HFFc6 (cell line): ENCODE measurements at places on chromosomes 5 and 9.

GRCh38 chr9:108780942-108781734 lies 74.6 kb downstream of the ACTL7B start:
- no peak for DNase-seq

DNA sequence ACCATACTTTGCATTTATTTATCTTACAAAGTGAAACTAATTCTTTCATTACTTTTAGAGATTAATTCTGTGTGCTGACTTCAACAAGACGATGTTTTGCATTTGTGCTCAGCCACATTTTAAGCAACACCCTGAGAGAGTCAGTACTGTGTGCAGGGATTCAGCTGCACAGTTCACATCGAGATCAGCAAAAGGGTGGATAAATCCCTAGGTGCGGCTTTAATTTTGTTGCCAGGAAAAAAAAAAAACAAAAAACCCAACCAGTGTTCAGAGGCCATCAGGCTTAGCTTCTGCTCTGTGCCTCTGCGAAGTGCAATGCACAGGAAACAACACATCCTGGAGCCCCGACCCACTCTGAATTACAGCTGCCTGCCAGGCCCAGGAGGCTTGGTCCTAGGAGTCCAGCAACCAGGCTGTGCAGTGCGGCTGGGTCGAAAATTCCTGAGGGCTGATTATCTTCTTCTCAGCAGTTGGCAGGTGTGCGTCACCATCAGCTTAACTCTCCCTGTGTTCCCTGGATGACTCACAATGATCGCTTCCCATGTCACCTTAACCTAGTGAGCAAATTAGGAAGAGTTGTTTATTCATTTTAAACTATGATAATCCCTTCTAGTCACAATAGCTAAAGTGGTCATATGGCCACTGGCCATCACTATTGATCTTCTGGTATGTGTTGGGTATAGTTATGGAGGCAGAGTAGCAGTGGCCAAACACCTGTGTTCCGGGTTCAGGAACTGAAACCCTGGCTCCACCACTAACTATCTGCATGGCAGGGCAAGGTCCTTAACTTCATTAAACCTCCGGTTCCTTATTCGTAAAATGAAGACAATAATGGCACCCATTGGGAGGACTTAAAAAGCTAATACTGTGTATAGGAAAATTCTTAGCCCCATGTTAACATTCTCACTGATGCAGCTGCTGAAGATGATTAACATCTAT lies 31.2 kb upstream of the NDUFB6 start:
- peak; percentile 26 for DNase-seq

- no peak for DNase-seq
These were observed 14.1 kb upstream of the LURAP1L start for GRCh38 chr9:12760758-12761157.

DNA sequence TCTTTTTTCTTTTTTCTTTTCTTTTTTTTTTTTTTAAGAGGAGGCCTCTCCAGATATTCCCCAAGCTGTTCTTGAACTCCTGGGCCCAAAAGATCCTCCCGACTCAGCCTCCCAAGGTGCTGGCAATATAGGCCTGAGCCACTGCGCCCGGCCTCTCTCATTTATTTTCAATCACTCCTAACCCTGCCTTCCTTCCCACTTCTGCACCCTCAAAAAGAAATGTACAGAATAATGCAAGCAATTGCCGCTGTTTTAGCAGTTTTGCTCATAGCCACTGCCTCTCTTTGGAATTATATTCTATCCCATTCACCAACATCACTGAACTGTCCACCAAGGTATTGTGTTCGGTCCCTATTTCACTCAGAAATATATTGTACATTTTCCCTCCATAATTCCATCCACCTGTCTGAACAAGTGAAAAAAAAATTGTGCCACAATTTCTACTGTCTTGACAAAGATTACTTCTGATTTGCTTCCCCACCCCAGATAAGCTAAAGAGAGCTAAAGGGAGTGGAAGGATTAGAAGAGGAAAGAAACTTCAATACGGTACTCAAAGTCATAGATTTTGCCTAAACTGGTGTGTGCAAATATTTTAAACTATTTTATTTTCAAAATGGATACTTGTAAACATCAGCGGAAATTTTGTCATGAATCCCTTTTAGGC lies 1.9 kb downstream of the FNBP1 start:
- no peak for DNase-seq

DNA sequence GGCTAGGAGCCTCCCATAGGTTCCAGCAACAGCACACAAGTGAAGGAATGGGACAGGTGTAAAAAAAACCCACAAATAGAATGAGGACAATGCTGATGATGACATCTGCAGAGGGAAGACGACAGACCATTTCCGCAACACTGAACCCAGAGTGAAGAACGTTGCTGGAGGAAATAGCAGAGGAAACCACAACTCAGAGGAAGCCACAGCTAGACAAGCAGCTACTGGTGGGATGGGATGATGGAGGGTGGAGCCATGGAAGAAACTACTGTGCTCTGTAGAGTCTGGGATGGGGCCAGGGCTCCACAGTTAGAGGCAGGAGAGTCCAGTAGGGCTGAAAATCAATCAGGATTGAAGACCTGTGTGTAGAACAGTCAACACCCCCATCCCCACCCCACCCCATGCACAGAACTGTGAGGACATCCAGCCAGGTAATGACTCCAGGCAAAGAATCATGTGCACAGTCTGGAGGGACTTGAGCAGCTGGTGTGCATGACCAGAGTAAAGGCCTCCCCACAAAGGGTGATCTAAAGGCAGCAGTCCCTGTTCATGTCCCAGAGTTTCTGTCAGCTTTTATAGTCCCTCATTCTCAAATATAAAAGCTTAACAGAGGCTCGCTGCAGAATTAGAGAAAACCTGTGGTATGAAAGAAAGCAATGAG lies 65.2 kb upstream of the SPIN1 start:
- peak; percentile 31 for DNase-seq

DNA sequence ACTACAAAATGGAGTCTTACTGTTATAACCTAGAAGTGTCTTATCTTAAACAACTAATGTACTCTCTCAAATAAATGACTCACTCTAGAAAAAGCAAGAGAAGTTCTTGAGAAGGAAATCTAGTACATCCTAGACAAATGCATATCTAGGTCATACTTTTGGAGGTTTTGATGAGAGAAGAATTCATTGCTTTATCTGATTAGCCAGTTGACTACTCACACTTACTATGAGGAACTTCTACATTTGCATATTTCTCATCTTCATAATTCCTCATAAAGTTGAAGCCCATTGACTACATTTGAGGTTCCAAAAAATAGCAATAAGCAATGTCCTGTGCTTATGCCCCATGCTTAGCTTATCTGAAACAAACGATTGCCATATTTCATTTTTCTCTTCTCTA lies 2.8 kb downstream of the JAKMIP2 start:
- no peak for DNase-seq

DNA sequence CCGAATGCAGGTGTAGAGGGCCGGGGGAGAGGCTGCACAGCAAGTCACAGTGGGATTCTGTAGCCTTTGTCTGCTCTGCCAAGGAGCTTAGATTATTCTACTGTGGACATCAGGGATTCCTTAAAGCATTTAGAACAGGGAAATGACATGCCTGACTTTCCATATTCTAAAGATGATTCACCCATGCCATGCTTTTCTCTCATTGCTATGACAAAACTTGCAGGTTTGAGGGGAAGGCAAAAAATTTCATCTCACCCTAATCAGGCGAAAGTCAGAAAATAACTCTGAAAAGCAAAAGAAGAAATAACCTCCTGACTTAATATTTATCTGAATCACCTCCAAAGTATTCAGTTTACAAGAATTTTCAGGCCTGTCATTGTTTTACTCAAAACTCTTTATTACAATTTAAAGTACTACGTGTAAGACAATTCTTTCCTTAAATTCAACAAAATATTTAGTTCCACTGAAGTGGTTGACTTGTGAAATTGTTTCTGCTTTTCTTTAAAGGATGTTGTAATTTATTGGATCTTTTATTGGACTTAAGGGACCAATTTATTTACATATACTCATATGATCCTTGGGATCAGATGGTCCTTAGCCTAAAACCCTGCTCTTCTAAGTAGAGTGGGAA lies 30.0 kb upstream of the GAS1 start:
- DNase-seq = peak; percentile 61

GRCh38 chr9:82404196-82404870 lies 415.8 kb downstream of the SPATA31D1 start:
- no peak for DNase-seq

GRCh38 chr5:1016036-1016435 lies 7.4 kb downstream of the NKD2 start:
- no peak for DNase-seq

DNA sequence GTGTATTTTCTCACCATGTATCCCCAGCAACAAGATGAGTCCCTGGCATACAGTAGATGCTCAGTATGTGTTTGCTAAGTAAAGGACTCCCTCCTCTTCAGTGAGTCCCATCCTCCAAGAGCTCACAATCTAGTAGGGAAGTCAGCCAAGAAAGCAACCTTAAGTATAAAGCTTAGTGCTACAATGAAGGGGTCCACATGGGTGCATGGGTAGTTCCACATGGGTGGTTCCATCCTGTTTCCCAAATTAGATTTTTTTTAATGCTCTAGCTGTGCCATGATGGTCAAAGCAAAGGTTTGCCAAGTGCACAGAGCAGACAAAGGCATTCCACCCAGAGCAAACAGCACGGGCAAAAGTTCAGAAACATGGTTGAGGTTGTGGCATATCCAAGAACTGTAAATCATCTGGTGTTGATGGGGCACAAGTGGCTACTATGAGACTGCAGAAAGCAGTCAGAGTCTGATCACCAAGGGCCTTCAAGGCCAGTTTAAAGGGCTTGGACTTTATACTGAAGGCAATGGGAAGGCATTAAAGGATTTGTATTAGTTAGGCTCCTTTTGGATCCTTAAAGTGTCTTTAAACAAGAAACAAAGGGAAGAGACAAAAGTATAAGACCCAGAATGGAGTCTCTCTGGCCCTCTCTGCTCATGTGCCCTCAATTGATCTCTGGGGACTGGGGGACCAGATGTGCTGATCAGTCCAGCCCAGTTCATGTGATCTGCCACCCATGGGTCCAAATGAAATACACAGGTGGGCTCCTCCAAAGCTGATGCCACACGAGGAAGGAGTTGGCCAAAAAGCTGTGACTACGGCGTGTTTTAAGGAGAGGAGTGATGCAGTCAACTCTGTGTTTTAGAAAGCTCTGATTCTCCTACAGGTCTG lies 9.0 kb upstream of the CPLX2 start:
- DNase-seq = no peak

GRCh38 chr5:41695920-41696582 lies 174.2 kb downstream of the OXCT1 start:
- no peak for DNase-seq

DNA sequence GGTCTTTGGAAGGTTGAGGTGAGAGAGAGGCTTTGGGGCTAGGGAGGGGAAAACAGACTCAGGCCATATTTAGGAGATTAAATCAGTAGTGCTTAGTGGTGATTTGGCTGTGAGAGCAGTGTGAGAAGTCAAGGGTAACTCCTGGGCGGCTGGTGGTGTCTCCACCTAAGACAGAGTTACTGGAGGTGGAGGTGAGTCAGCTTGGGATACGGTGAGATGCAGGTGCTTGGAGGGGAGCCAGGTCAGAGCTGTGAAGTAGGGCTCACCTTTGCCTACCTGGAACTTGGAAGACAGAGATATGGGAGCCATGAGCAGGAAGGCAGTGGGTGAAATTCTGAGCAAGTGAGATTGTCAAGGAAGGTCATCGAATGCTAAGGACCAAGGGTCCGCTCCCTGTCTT lies 24.5 kb downstream of the RGS3 start:
- no peak for DNase-seq

DNA sequence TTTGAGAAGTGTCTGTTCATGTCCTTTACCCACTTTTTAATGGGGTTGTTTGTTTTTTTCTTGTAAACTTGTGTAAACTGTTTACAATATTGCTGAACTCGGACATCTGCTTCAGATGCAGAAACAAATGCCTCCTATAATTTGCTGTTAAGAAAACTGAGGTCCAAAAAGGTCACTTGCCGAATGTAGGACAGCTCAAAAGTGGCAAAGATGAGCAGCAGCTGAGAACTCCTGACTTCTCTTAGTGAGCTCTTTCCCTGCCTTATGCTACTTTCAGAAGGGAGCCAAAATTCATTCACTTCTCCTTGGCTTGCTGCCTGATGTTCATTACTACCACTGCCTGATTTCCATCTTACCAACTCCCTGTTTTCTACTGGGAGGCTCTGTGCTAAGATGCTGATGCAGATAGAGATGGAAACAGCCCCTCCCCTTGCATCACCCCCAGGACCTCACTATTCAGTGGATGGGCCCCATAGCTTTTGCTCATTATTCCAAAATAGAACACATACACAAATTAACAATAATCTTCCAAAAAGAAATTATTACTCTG lies 60.1 kb downstream of the SEMA6A start:
- no peak for DNase-seq

GRCh38 chr5:179187681-179188575 lies 127.8 kb downstream of the ZNF354C start:
- no peak for DNase-seq

DNA sequence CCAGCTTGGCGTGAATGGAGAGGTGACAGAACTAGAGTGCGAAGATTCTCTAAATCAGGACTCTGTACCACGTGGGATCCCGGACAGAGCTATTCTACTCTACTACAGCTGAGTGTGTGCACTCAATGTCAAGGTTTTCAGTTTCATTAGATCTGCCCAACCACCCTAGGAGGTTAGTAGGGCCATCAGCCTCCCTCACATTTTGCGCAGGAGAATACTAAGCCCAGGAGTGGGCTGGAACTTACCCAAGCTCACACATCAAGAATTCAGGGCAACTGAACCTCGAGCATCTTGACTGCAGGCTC lies 68.3 kb upstream of the TBC1D2 start:
- DNase-seq = no peak

- DNase-seq = no peak
These were observed 44.9 kb upstream of the LIFR start for GRCh38 chr5:38601133-38601862.

- DNase-seq = peak; percentile 70
These were observed 43.2 kb upstream of the ANKH start for GRCh38 chr5:14914623-14915260.
